LoVo (cell line): ENCODE measurements at places on chromosomes 6 and 20.
A peak's percentile ranks its signal among the peaks of the same experiment; 100 is the strongest.

DNA sequence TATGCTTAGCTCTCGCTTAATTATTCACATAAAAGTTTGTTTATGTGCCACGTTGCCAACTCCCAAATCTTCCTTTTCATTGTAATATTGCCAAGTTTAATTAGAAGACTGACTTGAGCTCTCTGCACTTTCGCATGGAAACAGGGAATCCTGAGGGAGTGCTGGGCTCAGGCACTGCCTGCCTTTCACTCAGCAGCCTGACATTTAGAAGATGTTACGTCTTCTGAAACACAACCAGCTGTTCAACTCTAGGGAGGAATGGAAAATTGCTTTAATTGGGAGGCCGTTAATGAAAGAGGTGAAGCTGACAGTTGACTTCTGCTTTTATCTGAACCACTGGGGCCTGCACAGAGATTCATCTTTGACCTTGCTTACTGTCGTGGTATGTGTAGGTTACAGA is 77.4 kb upstream of the MTHFD1L start:
- DNase-seq = no peak

DNA sequence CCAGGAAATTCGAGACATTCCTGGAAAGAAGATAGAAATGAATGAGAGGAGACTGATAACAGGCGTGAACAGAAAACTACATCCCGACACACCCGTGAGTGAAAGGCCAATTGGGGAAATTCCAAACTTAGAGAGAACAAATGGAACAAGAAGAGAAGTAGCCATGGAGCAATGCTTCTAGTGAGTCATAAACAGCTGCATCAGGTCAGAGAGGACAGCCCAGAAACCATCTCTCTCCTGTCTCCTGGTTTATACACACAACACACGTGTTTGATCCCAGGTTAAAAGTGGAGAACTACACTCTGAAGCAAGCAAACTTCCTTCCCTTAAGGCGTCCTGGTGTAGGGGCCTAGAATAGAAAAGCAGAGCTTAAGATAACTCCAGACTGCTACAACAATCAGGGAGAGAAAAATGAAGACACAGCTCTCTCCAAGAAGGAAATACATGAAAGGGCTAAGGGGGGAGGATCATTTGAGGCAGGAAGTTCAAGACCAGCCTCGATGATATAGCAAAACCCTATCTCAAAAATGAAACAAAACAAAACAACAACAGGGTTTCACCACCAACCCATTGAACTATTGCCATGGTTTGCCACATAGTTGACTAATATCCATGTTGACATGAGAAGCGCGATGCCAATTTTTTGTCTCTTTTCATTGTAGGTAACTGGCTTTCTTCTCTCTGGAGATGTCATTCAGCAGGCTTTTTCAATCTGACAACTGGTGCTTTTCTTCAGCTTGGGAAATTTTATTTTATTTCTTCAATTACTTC is 26.9 kb downstream of the NRN1 start:
- DNase-seq = no peak

- no peak for DNase-seq
Observed at GRCh38 chr6:47629954-47630353, 68.4 kb upstream of the ADGRF4 start.

GRCh38 chr6:16236631-16237199 is 1.7 kb upstream of the GMPR start:
- DNase-seq = peak; percentile 23

GRCh38 chr6:156065849-156066248 is 610.2 kb upstream of the NOX3 start:
- DNase-seq = no peak
